Stimulated activated CD4-positive, alpha-beta T cell treated with anti-CD3 and anti-CD28 coated beads, Interleukin-1b, Interleukin-23, amount 100 ng/mL, for 24 hours (primary cell): ENCODE measurements at places on chromosomes 6 and 20.
A peak's percentile ranks its signal among the peaks of the same experiment; 100 is the strongest.

DNA sequence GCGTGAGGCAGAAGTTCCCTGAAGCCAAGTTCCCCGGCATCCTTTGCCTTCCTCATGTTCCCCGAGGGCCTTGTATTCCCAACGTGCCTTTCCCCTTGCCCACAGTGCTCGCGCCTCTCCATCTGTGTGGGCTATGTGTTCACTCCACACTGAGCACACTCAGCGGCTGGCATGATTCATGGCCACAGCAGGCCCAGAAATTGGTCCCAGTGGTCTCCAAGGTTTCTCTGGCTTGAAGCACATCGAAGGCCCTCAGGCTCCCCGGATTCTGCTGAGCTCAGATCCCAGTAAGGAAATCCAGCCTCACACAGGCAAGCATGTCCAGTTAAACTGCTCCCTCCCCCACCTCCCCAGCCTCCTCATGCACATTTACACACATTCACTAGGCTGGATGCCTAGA is 123.6 kb downstream of the ISM1 start:
- DNase-seq: no peak

GRCh38 chr6:1436334-1437306 is 47.2 kb downstream of the FOXF2 start:
- DNase-seq: peak; percentile 18

DNA sequence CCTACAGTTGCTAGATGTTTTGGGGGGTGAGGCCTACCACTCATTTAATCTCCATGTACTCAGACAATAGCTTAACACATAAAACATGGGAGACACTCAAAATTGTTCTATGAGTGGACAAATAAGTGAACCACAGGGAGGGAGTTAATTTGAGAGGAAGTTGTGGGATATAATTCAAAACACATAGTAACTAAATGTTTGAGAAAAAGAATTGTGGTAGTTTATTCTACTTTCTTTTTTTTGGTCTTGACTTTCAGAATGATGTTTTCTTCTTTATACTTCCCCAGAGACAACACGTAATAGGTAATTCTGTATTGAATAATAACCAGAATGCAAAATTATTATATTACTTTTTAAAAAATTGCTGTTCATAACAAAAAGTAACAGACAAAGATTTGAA is 453.8 kb downstream of the RFPL4B start:
- DNase-seq: no peak

DNA sequence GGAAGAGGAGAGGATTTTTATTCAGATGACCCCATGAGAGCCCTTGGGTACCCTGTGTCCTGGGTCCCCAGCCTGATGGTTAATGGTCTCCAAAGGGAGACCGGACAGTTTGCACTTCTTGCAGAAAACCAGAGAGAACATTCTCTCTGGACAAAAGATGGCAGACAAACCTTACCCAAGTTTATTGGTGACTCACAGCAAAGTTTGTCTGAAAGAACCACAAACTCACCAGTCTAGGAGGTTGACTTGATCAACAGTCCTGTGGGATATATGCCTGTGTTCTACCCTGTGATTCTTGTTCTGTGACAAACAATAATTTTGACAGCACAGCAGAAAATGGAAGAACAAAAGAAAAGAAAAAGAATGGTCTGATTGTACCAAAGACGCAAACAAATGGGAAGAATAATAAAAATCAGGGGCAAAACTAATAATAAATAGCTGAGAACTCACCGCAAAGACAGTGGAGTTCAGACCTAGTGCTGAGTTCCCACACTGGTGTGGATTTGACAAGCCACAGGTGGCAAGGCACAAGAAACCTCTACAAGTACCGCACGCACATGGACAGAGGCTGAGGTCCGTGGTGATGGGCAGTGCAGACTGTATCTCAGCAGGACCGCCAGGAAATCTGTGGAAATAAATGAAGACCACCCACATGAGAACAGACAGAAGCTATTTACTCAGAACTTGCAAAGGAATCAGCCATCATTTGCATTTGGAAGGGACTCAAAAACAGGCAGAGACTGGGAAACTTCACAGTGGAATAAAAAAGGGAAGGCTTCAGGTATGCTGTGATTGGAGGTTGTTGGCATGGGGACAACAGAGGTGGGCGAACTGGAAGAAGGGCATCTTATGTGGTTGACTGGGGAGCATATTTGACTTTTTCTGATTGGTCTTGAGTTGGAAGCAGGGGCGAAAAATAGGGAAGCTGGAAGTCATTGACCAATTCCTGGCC is 246.3 kb upstream of the RNF24 start:
- no peak for DNase-seq

GRCh38 chr6:170188571-170189001 is 102.3 kb downstream of the DLL1 start:
- no peak for DNase-seq

- DNase-seq: no peak
Measured at GRCh38 chr6:148925701-148926100, 178.9 kb downstream of the UST start.

GRCh38 chr6:56140090-56140489 is 107.3 kb downstream of the COL21A1 start:
- no peak for DNase-seq

- no peak for DNase-seq
Measured at GRCh38 chr6:33630014-33630413, 8.9 kb downstream of the ITPR3 start.

GRCh38 chr20:32623667-32624157 is 38.6 kb upstream of the NOL4L start:
- DNase-seq: no peak

- DNase-seq: no peak
Measured at GRCh38 chr20:4220352-4220751, 205.0 kb upstream of the RNF24 start.

DNA sequence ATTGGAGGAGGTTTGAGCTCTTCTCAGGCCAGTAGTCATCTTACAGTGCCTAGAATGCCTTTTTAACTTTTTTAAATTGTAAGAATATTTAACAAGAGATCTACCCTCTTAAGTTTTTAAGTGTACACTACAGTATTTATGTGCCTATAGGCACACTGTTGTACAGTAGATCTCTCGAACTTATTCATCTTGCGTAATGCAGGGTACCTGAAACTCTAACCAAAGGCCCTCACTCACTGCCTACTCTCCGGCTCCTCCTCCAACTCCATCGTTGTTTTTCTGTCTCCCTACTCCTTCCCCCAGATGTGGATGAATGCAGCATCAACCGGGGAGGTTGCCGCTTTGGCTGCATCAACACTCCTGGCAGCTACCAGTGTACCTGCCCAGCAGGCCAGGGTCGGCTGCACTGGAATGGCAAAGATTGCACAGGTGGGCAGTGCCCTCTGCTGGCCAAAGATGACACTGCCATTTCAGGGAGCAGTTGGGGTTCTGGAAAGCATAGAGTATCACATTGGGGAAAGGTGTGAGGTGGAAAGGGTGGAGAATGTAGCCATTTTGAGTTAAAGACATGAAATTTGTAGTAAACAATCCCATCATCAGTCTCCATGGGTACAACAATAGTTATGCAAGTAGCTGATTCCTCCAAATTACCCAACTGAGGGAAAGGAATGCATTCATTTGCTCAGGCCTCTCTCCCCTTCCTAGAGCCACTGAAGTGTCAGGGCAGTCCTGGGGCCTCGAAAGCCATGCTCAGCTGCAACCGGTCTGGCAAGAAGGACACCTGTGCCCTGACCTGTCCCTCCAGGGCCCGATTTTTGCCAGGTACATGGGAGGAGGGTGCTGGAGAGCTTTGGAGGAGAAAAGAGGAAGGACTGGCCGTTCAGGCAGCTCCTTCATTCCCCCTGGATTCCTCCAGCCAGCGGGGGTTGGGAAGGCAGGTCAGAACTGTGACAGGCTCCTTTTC is 18.4 kb upstream of the ZNF76 start:
- DNase-seq: peak; percentile 66

DNA sequence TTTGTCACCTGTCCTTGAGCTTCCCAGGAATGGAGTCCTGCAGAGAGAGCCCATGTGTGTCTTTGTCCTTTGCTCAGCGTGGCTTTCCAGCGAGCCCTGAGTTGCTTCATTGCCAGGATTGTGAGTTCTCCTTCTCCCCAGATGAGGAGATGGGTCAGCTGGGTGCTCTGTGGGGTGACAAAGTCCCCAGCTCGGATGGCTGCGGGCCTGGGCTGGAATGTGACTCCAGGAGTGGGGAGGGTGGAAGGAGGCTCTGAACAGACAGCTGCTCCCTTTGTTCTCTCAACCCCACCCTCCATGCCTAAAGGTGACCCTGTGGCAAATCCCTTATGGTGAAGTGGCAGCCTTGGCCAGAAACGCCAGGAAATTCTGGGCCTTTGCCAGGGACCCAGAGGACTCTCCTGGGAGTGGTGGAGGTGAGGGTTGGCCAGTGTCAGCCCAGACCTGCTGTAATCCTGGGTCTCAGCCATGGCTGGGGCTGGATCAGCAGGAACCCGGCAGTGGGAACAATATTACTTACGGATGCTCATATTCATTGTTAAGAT is 44.4 kb upstream of the CST5 start:
- DNase-seq: no peak

GRCh38 chr6:125957391-125957693 is 772 bp downstream of the HINT3 start:
- no peak for DNase-seq

DNA sequence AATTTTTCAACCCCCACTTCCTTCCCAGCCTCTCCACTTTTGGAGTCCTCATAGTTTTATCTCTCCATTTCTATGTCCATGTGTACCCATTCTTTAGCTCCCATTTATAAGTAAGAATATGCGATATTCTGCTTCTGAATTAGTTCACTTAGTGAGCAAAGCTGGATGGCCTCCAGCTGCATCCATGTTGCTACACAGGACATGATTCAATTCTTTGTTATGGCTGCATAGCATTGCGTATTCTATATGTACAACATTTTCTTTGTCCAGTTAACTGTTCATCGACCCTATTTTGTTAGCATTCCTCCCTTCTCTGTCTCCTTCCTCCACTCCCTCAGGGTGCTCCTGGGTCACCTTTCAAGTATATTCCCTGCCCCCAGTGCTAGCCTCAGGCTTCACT is 210.0 kb upstream of the SSTR4 start:
- DNase-seq: no peak

DNA sequence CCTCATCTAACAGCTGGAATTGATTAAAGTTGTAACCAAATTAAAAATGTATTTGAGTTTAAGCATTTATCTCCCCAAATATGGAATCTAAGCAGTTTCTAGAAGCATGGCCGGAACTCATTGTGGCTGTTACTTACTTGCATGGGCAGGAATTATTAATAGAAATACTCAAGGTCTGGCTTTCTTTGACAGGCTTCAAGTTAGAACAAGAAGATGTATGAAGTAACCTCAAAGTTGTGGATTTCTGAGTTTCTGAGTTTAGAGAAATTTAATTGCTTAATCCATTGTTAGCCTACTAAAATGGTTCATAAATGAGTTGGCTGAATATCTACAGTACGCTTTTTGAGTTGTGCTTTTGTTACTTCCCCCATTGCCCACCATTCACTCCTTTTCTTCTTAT is 7.7 kb downstream of the CARMIL1 start:
- no peak for DNase-seq

DNA sequence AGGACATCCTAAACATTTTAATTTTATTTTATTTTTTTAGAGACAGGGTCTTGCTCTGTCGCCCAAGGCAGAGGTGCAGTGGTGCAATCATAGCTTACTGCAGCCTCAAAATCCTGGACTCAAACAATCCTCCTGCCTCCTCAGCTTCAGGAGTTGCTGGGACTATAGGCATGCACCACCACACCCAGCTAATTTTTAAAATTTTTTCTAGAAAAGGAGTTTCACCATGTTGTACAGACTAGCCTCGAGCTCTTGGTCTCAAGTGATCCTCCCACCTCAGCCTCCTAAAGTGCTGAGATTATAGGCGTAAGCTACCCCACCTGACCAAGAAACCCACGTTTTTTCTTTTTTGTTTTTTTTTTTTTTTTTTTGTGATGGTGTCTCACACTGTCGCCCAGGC is 33.3 kb downstream of the BAK1 start:
- DNase-seq: no peak

- no peak for DNase-seq
Measured at GRCh38 chr20:37407019-37407566, 61.2 kb downstream of the SRC start.

GRCh38 chr20:24910461-24910860 is 38.6 kb upstream of the CST7 start:
- DNase-seq: no peak

DNA sequence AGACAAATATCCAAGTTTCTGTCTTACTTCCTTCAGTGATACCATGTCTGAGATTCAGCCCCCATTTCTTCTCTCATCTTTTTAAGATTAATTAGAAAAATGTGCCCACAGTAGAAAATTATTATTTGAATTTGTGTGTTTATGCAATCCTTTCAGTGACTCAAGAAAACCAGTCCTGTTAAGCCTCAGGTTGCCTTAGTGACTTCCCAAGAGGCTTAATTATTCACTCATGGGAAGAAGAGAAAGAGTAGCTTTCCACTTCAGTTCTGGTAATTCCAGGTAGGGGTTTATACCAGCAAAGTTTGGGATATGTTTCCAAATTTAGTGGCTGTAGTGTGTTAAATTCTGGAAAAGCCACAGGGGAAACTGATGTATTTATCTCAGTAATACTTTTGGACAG is 149.1 kb downstream of the RIMS1 start:
- DNase-seq: no peak

DNA sequence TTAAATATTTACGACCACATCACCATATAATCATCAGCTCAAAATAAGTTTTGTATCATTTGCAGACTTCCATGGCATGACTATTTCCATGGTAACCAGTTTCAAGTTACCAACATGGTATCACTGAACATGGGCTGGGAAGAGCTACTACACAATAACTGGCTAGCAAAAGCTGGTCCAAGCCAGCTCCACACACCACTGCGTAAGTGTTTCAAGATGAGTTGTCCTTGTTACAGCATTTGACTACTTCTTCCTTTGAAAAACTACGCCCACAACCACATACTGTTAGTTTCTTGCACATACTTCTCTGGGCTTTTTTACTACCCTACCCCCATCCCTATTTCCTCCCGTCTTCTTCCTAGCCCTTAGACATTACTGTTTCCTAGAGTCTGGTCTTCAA is 8.5 kb downstream of the CD164 start:
- DNase-seq: peak; percentile 11

DNA sequence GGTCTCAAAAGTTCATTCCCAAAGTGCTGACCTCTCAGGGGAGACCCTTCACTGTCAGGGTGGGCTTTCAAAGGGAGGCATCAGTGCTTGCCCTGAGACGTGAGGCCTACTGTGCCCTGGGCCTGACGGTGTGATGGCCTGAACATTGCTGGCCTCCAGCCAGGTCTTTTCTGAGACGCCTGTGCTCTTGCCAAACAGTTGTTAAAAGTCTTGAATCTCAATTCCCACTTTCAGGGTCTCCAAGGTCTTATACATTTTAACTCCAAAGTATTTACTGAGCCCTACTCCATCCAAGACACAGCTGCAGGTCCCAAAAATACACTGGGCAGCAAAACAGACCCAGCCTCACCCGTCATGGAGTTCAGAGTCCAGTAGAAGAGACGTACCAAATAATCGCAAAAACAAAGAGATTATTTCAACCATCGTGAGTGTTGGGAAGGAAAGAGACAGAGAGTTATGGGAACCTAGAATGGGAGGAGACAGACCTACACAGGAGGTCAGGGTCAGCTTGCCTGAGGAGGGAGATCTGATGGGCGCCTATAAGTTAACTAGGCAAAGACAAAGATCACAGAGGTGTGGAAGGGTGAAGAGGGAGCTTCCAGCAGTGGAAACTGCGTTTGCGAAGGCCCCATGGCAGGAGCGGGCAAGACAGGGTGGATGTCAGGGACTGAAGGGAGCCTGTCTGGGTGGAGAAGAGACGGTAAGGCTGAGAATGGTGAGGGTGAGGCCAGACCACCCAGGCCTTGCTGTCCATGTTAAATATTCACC is 446.3 kb downstream of the PREX1 start:
- no peak for DNase-seq
